Osteocyte (in vitro differentiated cells): ENCODE measurements at places on chromosomes 7 and 10.

GRCh38 chr10:29479981-29480954 lies 154.5 kb downstream of the SVIL start:
- H3K36me3 ChIP-seq: peaks cover 51% of the 10 kb centered on the region
- DNase-seq: peak; percentile 57
- no peak overlapping the region for H3K27ac ChIP-seq
- H3K27me3 ChIP-seq: no peaks in the 10 kb centered on the region
- peaks cover 19% of the 10 kb centered on the region for H3K4me1 ChIP-seq
- no peak overlapping the region for H3K4me3 ChIP-seq

DNA sequence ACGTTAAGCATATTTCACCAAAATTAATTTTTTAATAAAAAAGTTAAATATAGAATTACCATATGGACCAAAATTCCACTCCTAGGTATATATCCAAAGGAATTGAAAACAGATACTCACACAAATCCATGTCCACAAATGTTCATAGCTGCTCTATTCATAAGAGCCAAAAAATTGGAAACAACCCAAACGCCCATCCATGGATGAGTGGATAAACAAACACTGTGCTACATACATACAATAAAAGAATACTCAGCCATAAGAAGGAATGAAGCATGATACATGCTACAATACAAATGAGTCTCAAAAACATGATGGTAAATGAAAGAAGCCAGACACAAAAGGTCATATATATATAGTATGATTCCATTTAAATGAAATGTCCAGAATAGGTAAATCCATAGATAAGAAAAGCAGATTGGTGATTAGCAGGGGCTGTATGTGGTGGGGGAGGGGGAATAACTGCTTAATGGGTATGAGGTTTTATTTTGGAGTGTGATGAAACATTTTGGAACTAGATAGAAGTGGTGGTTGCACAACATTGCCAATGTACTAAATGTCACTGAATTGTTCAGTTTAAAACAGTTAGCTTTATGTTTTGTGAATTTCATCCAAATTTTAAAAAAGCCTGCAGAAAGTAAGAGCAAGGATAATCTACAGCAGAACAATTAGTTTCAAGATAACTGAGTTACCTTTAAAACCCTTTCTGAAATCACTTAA lies 101.2 kb upstream of the EFCAB10 start:
- H3K36me3 ChIP-seq: peaks cover 3% of the 10 kb centered on the region
- peaks cover 8% of the 10 kb centered on the region for H3K4me1 ChIP-seq
- H3K27ac ChIP-seq: no peak overlapping the region
- no peak overlapping the region for H3K4me3 ChIP-seq
- no peak for DNase-seq

DNA sequence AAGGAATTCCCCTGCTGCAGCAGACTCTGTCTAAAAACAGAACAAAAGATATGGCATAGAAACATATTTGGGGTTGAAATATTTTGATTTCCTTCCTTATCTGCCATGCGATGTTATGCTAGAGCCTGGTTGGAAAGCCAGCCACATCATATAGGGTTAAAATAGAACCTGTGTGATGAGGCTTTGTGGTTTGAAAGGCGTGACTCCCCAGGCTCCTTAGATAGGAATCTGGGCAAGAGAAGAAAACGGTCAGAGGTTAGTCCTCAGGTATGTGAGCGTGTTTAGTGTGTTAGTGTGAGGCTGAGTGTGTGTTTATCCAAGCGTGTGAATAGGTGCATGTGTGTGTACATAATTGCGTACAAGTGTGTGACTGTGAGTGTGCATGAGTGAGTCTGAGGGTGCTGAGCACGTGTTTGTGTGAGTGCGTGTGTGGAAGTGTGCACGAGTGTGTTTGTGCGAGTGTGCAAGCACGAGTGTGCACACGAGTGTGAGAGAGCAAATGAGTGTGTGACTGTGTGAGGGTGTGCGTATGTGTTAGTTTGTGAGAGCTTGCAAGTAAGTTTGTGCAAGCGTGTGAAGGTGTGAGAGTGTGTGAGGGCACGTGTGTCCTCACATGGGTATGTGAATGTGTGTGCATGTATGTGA lies 79.9 kb downstream of the COL26A1 start:
- no peaks in the 10 kb centered on the region for H3K27me3 ChIP-seq
- no peak for DNase-seq
- H3K27ac ChIP-seq: no peak overlapping the region

GRCh38 chr10:91796331-91797047 lies 1.7 kb upstream of the TNKS2 start:
- peak overlapping the region; percentile 97 for H3K27ac ChIP-seq
- H3K4me3 ChIP-seq: peak overlapping the region; percentile 95
- no peak for DNase-seq
- peaks cover 35% of the 10 kb centered on the region for H3K4me1 ChIP-seq

DNA sequence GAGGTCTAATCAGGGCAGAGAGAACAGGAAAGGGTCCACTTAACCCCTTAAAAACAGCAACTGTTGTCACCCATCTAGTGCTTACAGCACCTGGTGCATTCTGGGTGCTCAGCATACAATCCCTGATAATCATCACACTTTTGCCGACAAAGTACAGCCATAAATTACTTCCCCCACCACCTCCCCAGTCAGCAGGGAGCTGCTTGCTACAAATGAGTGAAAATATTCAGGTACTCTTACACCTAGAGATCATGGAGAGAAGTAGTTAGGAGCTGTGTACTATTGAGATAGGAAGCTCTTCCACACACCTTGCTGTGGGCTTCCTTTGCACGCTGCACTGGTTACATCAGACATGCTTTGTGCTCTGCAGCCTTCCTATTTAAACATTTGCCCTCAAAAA lies 723.5 kb upstream of the GALNT17 start:
- H3K27me3 ChIP-seq: no peaks in the 10 kb centered on the region
- peaks cover 2% of the 10 kb centered on the region for H3K36me3 ChIP-seq
- DNase-seq: no peak
- H3K4me3 ChIP-seq: no peak overlapping the region
- peaks cover 15% of the 10 kb centered on the region for H3K4me1 ChIP-seq
- H3K27ac ChIP-seq: no peak overlapping the region

DNA sequence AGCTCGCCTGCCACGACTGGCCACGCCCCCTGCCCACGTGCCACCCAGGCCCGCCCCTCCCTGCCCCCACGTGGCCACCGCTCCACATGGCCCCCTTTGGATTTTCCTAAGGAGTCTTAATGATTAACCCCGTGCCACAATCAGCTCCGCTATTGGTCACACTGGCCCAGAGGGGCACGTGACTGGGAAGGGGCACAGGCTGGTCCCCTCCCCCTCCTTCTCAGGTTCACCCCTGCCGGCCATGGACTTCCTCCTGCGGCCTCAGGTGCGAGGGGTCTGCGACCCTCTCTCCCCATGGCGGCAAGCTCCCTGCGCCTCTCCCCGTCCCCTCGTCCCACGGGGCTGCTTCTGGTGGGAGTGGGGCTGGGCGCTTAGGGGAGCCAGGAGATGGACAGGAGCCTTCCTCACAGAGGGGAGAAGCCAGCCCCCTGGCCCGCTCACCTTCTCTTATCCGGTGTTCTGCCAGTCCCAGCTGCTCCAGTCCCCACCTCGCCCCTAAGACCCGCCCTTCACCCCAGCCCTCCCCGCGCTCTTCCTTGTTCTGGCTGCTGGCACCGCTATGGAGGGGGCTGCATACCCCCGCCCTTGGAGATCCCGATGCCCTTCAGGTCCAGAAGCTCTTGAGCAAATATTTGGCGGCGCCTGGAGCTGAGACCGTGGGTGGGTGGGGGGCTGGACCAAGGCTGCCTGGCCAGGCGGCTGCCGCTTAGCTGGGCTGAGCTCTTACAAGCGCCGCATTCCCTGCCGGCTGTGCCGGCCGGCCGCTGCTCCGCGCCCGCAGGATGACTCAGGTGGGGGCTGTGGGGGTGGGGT lies 3.2 kb downstream of the SLC4A2 start:
- H3K36me3 ChIP-seq: peaks cover 6% of the 10 kb centered on the region
- H3K27ac ChIP-seq: no peak overlapping the region
- H3K4me3 ChIP-seq: peak overlapping the region; percentile 89
- DNase-seq: no peak

GRCh38 chr10:119466076-119466475 lies 76.4 kb downstream of the RGS10 start:
- peaks cover 27% of the 10 kb centered on the region for H3K27me3 ChIP-seq
- H3K4me3 ChIP-seq: no peak overlapping the region
- DNase-seq: no peak
- H3K36me3 ChIP-seq: no peaks in the 10 kb centered on the region

DNA sequence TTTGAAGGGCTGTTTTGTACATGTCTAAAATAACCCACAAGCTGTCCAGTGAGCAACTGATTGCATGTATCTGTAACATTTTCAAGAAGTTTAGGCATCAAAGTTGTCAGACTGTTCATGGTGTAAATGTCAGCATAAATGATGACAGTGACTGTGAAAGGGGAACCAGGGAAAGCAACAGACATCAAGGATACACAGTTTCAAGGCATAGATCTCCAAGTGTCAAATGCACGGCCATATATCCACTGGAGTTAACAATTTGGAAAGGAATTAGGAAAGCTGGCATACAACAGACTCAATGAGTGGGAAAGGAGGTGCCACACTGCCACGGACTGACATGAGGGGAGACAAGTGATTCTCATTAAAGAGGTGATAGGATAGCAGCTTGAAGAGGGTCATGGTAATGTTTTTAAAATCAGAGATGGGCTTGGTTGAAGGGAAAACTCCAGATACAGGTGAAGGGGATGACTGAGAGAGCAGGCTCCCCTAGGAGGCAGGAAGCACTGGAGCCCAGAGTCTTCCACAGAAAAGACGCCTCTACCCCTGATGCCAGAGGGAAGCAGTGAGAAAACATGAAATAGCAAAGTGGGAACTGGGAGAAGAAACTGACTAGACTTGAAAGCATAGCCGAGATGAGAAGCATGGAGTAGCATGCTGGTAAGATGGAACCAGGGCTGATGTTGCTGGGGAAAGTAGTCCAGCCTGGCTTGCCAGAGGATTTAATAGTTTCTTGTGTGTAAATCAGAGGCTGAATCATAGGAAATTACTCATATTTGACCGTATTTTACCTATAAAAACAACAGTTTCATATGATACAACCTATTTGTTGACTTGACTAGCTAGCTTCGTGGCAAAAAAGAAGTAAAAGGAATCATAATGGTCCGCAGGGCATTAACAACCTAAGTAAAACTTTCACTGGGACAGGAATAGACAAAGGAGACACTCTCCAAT lies 18.6 kb downstream of the NSMCE4A start:
- no peaks in the 10 kb centered on the region for H3K27me3 ChIP-seq
- H3K4me1 ChIP-seq: no peaks in the 10 kb centered on the region
- peaks cover 26% of the 10 kb centered on the region for H3K36me3 ChIP-seq
- no peak overlapping the region for H3K4me3 ChIP-seq
- H3K27ac ChIP-seq: no peak overlapping the region
- DNase-seq: no peak

- no peak overlapping the region for H3K4me3 ChIP-seq
- peaks cover 57% of the 10 kb centered on the region for H3K4me1 ChIP-seq
- H3K27ac ChIP-seq: peak overlapping the region; percentile 10
These were observed 130.7 kb upstream of the ZMIZ1 start for GRCh38 chr10:78937800-78938694.

DNA sequence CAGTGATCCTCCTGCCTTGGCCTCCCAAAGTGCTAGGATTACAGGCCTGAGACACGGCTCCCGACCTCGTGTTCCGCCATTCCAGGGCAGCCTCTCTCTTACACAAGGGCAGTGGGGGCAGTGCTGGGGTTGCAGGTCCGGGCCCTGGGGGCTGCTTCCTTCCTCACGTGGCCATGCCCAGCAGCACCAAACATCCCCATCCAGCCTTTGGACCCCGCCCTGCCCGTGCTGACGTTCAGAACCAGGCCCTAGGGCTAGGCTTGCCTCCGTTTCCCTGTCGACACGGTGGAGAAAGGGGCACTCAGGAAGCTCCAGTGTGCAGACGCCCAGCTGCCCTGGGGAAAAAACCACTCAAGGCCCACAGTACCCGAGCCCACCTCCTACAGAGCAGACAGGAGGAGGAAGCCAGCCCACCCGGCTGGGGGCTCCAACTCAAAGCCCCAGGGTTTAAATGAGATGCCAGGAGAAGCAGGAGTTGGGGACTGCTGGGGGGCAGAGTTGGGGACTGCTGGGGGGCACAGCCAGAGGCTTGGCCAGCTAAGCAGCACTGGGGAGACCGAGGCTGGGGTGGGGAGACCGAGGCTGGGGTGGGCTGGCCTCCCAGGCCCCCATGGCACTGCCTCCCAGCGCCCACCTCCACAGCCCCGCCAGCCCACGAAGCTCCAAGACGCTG lies 35.9 kb downstream of the ADAP1 start:
- H3K4me1 ChIP-seq: peaks cover 23% of the 10 kb centered on the region
- no peak for DNase-seq
- H3K27ac ChIP-seq: no peak overlapping the region
- H3K4me3 ChIP-seq: no peak overlapping the region
- no peaks in the 10 kb centered on the region for H3K27me3 ChIP-seq

GRCh38 chr7:8205537-8205936 lies 56.4 kb downstream of the ICA1 start:
- H3K4me1 ChIP-seq: no peaks in the 10 kb centered on the region
- no peaks in the 10 kb centered on the region for H3K36me3 ChIP-seq
- no peak overlapping the region for H3K27ac ChIP-seq
- DNase-seq: no peak
